ENCODE measurements at places on chromosomes 1 and 21.

DNA sequence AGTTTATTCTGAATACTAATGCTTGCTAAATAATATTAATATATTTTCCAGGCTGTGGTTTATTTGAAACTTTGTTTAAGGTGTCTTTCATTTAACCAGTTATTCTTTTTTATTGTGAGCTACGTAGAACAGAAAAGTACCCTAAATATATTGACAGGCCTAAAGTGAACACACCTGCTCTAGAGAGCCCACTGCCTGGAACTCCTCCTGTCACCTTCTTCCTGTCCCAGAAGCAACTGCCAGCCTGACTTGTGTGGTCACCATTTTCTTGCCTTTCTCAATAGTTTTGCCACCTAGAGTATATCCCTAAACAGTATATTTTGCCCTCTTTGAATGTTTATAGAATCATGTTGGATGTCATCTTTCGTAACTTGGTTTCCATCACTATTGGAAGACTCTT, 48.5 kb downstream of the SCCPDH start:
- peaks cover 14% of the 10 kb centered on the region for H3K4me1 ChIP-seq
- H3K27me3 ChIP-seq: no peaks in the 10 kb centered on the region

- no peaks in the 10 kb centered on the region for H3K27me3 ChIP-seq
- peaks cover 17% of the 10 kb centered on the region for H3K36me3 ChIP-seq
- H3K27ac ChIP-seq: no peak overlapping the region
- H3K4me3 ChIP-seq: no peak overlapping the region
Observed at GRCh38 chr1:219325368-219325742, 151.7 kb downstream of the LYPLAL1 start.

- DNase-seq: no peak
- H3K27ac ChIP-seq: no peak overlapping the region
- no peak overlapping the region for H3K4me3 ChIP-seq
- no peaks in the 10 kb centered on the region for H3K4me1 ChIP-seq
- H3K27me3 ChIP-seq: peaks cover 4% of the 10 kb centered on the region
- H3K36me3 ChIP-seq: peaks cover 3% of the 10 kb centered on the region
Observed at GRCh38 chr21:32463889-32464300, 51.4 kb downstream of the EVA1C start.

DNA sequence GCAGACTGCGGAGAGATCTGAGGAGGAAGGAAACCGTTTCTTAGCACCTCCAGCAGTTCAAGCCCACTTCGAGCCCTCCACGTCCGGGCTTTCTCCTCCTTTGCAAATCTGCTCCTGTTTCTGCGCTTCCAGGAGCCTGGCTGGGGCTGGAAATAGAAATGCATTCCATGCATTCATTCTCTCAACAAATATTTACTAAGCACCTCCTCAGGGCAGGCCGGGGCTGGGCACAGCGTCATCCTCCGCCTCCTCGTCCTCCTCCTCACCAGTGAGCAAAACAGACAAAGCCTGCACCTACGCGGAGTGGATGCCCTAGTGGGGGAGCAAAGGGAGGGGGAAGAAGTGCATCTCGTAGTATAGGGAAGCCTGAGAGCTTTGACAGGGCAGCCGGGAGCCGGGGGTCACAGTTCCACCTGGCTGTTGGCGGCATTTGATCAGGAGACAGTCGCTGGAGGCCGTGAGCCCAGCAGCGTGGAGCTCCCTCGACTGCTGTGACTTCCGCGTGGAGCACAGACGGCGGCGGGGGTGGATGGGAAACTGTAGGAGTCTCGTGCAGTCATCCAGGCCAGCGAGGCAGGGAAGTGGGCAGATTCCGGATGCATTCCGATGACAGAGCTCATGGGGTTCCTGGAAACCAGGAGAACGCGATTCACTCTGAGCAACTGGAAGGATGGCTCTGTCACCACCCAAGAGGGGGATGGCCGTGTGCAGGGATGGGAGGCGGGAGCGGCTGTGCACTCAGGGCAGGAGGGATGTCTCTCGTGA, 93.5 kb downstream of the SIK1 start:
- no peak overlapping the region for H3K4me3 ChIP-seq
- H3K27ac ChIP-seq: no peak overlapping the region
- H3K4me1 ChIP-seq: peaks cover 29% of the 10 kb centered on the region
- peaks cover 3% of the 10 kb centered on the region for H3K27me3 ChIP-seq

DNA sequence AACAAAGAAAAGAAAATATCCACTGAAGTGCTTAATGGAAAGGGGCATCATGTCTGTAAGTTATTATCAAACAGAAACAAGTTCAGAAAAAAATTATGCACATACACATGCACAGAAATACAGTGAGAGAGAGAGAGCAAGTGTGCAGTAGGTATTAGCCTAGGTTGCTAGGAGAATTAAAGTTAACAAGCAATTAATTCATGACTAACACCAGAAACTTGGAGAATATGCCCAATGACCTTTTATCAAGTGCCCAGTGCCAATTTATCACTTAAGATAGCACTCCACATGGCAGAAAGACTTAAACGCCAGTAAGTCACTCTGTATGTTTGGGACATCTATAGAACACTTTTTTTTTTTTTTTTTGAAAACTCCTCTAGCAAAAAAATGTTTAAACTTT, 56.2 kb upstream of the SLC16A1 start:
- H3K4me3 ChIP-seq: no peak overlapping the region
- H3K27ac ChIP-seq: no peak overlapping the region
- H3K27me3 ChIP-seq: no peaks in the 10 kb centered on the region
- no peak for DNase-seq
- peaks cover 14% of the 10 kb centered on the region for H3K36me3 ChIP-seq

DNA sequence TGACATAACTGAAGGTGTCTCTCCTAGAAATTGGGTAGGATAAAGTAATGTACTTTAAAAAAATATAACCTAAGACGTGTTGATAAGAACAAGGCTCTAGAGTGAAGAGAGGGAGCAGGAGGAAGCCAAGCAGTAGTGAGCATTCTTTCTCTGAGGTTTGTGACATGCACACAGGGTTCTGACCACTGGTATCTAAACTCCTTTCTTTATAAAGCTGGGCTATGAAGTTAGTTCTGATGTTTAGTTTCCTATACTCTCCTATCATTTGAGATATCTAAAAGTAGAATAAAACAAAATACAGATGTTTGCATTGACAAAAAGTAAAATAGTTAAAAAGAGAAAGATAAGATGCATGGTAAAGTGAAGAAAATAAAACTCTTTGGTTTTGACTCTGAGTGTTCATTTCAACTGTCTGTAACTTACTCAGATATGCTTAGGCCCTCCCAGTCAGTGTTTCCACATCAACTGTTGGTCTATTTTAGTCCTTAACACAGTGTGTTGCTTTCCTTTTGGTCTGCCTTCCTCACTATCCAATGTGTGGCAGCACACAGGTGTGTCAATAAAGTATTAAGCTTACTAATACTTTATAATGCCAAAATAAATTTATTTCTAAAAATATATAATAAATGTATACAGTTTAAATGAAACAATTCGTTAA, 543.5 kb downstream of the PTPRC start:
- no peaks in the 10 kb centered on the region for H3K4me1 ChIP-seq
- no peak overlapping the region for H3K4me3 ChIP-seq
- no peak overlapping the region for H3K27ac ChIP-seq

GRCh38 chr21:39152271-39152670, 31.0 kb downstream of the PSMG1 start:
- peaks cover 13% of the 10 kb centered on the region for H3K27me3 ChIP-seq
- H3K27ac ChIP-seq: no peak overlapping the region
- H3K4me1 ChIP-seq: no peaks in the 10 kb centered on the region
- no peak for DNase-seq
- H3K36me3 ChIP-seq: no peaks in the 10 kb centered on the region
